ENCODE measurements at places on chromosomes 5 and 9. TPM values are rescaled to one million over a fixed set of nuclear protein-coding genes. Genes with fewer than 3 reads are reported as not detected.

GRCh38 chr9:134208310-134208841 is 44.0 kb upstream of the RNU6ATAC start:
- DNase-seq = no peak
- no peaks in the 10 kb centered on the region for H3K27me3 ChIP-seq
- H3K4me1 ChIP-seq = peaks cover 55% of the 10 kb centered on the region

DNA sequence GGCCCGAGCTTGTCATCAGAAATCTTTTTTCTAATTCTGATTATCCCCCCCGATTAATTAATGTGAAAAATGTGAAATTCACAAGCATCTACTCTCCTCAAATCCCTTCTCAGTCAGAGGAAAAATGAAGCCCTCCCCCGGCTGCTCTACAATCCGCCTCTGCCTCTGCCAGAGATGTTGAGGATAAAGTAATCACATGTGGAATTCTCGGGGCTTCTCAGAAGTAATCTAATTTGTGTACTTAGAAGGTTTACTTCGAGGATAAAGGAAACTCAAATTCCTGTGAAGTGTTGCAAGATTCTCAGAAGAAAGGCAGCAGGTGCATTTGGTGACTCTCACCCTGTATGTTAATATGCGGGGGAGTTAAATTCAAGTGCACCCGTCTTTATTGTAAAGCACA is 726.1 kb upstream of the ADAMTS16 start:
- DNase-seq = no peak
- H3K27ac ChIP-seq = no peak overlapping the region
- H3K36me3 ChIP-seq = no peaks in the 10 kb centered on the region
- no peaks in the 10 kb centered on the region for H3K4me1 ChIP-seq
- H3K27me3 ChIP-seq = no peaks in the 10 kb centered on the region

DNA sequence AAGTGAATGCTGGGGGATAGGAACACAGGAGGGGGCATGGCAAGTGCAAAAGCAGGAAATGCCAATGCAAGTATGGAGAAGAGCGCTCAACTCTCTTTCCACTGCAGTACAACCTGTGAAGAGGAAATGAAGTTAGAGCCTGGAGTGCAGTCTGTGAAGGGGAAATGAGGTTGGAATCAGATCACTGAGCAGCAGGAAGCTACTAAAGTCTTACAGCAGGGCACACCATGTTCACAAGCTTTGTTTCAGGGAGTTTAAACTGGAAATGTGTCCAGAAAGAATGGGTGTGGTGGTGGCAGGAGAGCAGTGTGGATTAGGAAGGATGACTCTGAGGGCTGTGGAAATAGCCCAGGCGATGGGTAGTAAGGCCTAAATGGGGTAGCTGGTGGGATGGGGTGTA is 15.4 kb downstream of the ARHGEF37 start:
- peak overlapping the region; percentile 50 for H3K27ac ChIP-seq
- peaks cover 10% of the 10 kb centered on the region for H3K36me3 ChIP-seq
- no peak for DNase-seq
- no peak overlapping the region for H3K4me3 ChIP-seq

GRCh38 chr5:115147052-115147451 is 22.7 kb downstream of the TRIM36 start:
- H3K36me3 ChIP-seq = no peaks in the 10 kb centered on the region
- H3K4me3 ChIP-seq = no peak overlapping the region
- no peak overlapping the region for H3K27ac ChIP-seq
- no peak for DNase-seq
- no peaks in the 10 kb centered on the region for H3K4me1 ChIP-seq
- no peaks in the 10 kb centered on the region for H3K27me3 ChIP-seq

Gene SPAAR
- total RNA-seq = 3.8 TPM

Gene PCDHGA7
- total RNA-seq = 4.9 TPM

DNA sequence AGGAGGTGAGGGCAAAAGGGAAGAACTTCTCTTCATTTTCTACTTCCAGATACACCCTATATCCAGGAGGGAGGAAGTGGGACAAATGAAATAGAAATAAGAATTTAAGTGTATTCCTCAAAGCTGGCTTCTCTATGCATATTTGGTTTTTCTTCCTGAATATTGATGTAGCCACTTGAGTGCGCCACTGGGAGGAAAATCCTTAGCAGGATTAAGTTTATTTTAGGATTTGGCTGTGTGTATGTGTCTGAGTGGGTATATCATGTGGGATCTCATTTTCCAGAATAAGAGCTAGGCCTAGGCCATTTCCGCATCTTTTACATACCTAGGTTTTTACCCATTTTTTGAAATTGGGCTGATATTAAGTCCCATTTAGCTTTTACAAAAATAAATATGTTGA is 42.5 kb downstream of the MAP1B start:
- DNase-seq = no peak
- H3K36me3 ChIP-seq = peaks cover 11% of the 10 kb centered on the region
- no peaks in the 10 kb centered on the region for H3K4me1 ChIP-seq
- no peak overlapping the region for H3K4me3 ChIP-seq
- H3K27ac ChIP-seq = peak overlapping the region; percentile 61

- H3K4me1 ChIP-seq = peaks cover 54% of the 10 kb centered on the region
- DNase-seq = no peak
- H3K4me3 ChIP-seq = peak overlapping the region; percentile 79
- H3K27me3 ChIP-seq = no peaks in the 10 kb centered on the region
- peak overlapping the region; percentile 94 for H3K27ac ChIP-seq
These were observed 615 bp downstream of the RACK1 start for GRCh38 chr5:181243018-181243563.

GRCh38 chr9:97772145-97772544 is 75.0 kb upstream of the XPA start:
- H3K36me3 ChIP-seq = no peaks in the 10 kb centered on the region
- no peak overlapping the region for H3K4me3 ChIP-seq
- H3K4me1 ChIP-seq = no peaks in the 10 kb centered on the region
- no peak for DNase-seq

Gene RANBP17
- 1.4 TPM for total RNA-seq

Gene HRH2
- total RNA-seq = 8.0 TPM

DNA sequence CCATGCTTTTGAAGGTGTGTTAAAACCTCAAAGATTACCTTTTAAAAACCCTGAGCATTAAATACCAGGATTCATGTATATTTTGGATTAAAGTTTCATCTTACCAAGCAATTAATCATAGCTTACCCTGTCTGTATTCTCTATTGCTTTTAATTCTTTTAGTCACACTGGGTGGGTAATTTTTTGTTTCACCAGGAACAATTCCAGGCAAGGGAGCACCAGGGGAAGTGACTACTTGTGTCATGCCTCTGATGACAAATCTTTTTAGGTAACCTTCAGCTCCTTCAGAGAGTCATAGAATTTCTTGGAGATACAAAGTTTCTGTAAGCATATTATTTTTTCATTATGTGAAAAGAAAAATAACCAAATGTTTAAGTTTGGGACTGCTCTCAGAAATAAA is 33.4 kb upstream of the ANXA1 start:
- no peaks in the 10 kb centered on the region for H3K27me3 ChIP-seq
- H3K4me3 ChIP-seq = no peak overlapping the region
- no peaks in the 10 kb centered on the region for H3K36me3 ChIP-seq
- no peak for DNase-seq

GRCh38 chr5:123294544-123294943 is 128.7 kb downstream of the CEP120 start:
- DNase-seq = no peak
- H3K27ac ChIP-seq = no peak overlapping the region
- no peaks in the 10 kb centered on the region for H3K4me1 ChIP-seq

DNA sequence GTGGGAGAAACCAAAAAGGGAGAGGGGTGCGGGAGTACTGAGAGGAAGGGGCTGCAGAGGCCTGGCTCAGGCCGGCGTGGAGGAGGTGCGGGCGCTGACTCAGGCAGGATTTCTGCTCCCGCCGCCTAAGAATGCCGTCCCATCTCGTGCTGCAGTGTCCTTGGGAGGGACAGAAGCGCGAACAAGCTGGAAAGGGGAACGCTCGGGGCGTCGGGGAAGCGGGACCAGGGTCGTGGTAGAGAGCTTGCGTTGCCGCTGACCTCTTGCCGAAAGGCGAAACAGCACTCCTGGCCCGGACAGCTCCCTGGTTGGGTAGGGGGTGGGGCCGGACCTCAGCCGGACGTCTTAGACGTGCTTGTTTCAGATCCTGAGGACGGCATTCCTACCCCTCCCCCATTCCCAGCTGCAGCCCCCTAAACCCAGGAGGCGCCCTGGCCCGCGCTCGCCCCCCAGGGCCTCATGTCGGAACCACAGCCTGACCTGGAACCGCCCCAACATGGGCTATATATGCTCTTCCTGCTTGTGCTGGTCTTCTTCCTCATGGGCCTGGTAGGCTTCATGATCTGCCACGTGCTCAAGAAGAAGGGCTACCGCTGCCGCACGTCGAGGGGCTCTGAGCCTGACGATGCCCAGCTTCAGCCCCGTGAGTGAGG is 1.1 kb downstream of the RELL2 start:
- H3K27me3 ChIP-seq = no peaks in the 10 kb centered on the region
- no peaks in the 10 kb centered on the region for H3K36me3 ChIP-seq
- H3K4me1 ChIP-seq = peaks cover 35% of the 10 kb centered on the region
- no peak overlapping the region for H3K27ac ChIP-seq

DNA sequence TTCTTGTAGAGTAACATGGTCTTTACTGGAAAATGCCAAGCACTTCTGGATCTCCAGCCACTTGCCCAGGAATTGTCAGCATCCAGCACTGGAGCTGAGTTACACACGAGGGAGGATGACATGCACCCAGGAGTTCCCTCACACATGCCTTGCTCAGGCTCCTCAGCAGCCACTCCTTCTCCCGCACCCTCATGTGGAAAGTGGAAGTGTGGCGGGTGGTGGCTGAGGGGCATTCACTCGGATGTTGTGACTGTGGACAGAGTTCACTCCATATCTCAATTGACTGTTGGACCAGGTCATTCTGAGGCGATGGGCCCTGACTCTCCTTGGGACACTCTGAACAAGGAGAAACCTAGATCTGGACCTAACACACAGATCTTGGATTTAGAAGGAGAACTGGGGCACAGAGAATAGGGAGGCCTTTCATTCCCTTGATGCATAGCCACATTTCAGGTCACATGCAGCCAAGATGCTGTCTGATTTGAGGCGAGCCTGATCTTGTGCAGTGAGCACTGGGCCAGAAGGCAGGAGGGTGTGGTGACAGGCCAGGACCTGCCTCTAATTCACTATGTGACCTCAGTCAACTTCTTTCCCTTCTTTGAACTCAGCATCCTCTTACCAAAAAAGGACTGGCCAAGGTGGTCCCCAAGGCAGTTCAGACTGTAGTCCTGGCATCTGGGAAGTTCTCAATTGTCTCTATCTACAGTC is 62.1 kb downstream of the CYSTM1 start:
- peaks cover 40% of the 10 kb centered on the region for H3K4me1 ChIP-seq
- no peaks in the 10 kb centered on the region for H3K27me3 ChIP-seq
- DNase-seq = no peak
- no peaks in the 10 kb centered on the region for H3K36me3 ChIP-seq
- H3K27ac ChIP-seq = no peak overlapping the region

GRCh38 chr9:90544488-90544887 is 98.1 kb downstream of the DIRAS2 start:
- DNase-seq = no peak
- no peaks in the 10 kb centered on the region for H3K27me3 ChIP-seq
- H3K4me3 ChIP-seq = no peak overlapping the region
- H3K36me3 ChIP-seq = no peaks in the 10 kb centered on the region
- H3K27ac ChIP-seq = no peak overlapping the region
- no peaks in the 10 kb centered on the region for H3K4me1 ChIP-seq

DNA sequence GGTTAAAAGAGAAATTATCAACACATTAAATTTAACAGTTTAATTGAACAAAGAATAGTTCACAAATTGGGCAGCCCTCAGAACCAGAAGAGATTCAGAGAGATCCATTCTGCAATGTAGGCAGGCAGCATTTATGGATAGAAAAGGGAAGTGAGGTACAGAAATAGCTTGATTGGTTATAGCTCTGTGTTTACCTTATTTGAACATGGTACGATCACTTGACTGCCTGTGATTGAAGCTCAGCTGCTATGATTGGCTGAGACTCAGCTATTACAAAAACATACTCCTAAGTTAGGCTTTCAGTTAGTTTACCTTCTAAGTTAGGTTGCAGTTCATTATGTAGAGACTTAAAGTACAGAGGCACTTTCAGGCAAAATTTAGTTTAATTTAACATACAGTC is 7.3 kb downstream of the CNTRL start:
- no peaks in the 10 kb centered on the region for H3K4me1 ChIP-seq
- DNase-seq = no peak
- H3K27ac ChIP-seq = no peak overlapping the region
- H3K27me3 ChIP-seq = no peaks in the 10 kb centered on the region

- H3K4me1 ChIP-seq = no peaks in the 10 kb centered on the region
- DNase-seq = no peak
- no peaks in the 10 kb centered on the region for H3K36me3 ChIP-seq
- H3K27me3 ChIP-seq = no peaks in the 10 kb centered on the region
These were observed 344.0 kb downstream of the PTPRD start for GRCh38 chr9:10268531-10269485.

Gene RELL2
- 0.41 TPM for total RNA-seq

Gene MAPKAP1
- total RNA-seq = 62.1 TPM

- H3K4me3 ChIP-seq = no peak overlapping the region
- no peaks in the 10 kb centered on the region for H3K36me3 ChIP-seq
- no peak overlapping the region for H3K27ac ChIP-seq
- no peaks in the 10 kb centered on the region for H3K4me1 ChIP-seq
- DNase-seq = no peak
- H3K27me3 ChIP-seq = no peaks in the 10 kb centered on the region
These were observed 203.7 kb upstream of the TAS2R1 start for GRCh38 chr5:9833871-9834270.

DNA sequence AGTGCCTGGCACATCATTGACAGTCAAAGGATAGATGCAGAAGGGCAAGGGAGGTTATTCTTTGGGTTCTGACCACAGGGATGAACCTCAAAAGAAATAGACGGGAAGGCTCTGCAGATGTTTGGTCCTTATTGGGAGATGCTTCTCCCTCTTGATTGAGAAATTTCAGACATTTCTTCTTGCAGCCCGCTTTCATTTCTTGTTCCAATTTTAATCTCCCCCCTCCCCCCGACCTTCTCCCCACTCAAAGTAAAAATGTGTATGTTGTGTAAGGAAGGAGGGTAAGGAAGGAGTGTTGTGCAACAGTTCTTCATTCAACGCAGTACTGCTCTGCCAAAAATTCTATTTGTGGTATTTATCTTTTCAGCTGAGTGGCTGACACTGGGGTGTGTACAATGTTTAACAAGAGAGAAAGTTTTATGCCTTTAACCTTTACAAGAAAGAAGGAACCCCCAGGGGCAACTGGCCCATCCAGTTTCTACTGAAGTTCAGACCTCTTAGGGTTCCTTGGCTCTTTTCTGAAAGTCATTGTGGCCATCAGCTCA is 46.3 kb upstream of the TNFSF15 start:
- H3K36me3 ChIP-seq = no peaks in the 10 kb centered on the region
- DNase-seq = no peak
- H3K4me1 ChIP-seq = no peaks in the 10 kb centered on the region
- H3K4me3 ChIP-seq = no peak overlapping the region

- peaks cover 10% of the 10 kb centered on the region for H3K4me1 ChIP-seq
- H3K27ac ChIP-seq = no peak overlapping the region
- no peaks in the 10 kb centered on the region for H3K36me3 ChIP-seq
- no peak overlapping the region for H3K4me3 ChIP-seq
- H3K27me3 ChIP-seq = no peaks in the 10 kb centered on the region
These were observed 4.8 kb downstream of the ARHGEF28 start for GRCh38 chr5:73630765-73631164.

- H3K27ac ChIP-seq = peak overlapping the region; percentile 14
- H3K27me3 ChIP-seq = no peaks in the 10 kb centered on the region
- no peaks in the 10 kb centered on the region for H3K36me3 ChIP-seq
- peak overlapping the region; percentile 11 for H3K4me3 ChIP-seq
- H3K4me1 ChIP-seq = no peaks in the 10 kb centered on the region
- no peak for DNase-seq
These were observed 36.0 kb downstream of the SARDH start for GRCh38 chr9:133701981-133702797.

Gene SLC34A3
- not detected for total RNA-seq

Gene SELENOP
- 213 TPM for total RNA-seq

Gene CERCAM
- 15.8 TPM for total RNA-seq

Measured in right atrium auricular region (tissue), 2 donors.